ENCODE measurements at places on chromosomes 2 and 18.
A peak's percentile ranks its signal among the peaks of the same experiment; 100 is the strongest.

GRCh38 chr2:168521053-168521741, 65.1 kb downstream of the CERS6 start:
- no peak for DNase-seq

- peak; percentile 17 for DNase-seq
Observed at GRCh38 chr2:230748087-230748486, 35.4 kb downstream of the CAB39 start.

DNA sequence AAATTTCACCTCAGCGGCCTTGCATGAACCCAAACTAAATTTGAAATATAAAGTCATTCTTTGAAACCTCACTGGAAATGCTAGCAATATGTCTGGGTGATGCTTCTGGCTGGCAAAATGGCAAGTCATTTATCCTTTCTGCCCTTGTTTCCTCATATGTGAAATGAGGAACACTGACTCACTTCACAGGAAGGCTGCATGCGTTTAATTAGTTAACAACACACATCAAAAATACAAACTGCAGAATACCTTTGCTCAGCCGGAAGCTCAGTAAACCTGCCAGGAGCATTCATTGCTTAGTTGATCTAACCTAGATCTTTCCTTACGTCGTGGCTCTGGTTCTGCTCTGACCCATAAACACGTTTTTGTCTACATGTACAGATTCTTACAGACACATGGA, 214.2 kb upstream of the ACVR2A start:
- peak; percentile 30 for DNase-seq

DNA sequence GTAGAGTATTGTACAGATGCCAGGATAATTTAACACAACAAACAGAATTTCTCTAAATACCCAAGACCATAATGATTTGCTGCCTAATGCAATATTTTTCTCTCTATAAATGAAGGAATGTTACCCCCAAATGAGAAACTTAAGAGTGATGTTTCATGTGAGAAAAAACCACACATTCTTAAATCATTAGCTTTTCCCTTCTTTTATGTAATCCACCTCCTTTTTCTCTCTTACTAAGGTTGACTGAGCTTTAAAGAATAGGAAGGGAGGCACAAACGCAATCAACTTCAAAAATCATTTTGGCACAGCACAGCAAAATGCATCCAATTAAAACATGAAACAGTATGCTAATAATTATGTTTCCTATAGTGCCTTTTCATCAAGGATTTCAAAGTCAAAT, 698.1 kb upstream of the CDH2 start:
- DNase-seq: no peak

- DNase-seq: no peak
Observed at GRCh38 chr2:144323946-144324345, 196.0 kb downstream of the ZEB2 start.

DNA sequence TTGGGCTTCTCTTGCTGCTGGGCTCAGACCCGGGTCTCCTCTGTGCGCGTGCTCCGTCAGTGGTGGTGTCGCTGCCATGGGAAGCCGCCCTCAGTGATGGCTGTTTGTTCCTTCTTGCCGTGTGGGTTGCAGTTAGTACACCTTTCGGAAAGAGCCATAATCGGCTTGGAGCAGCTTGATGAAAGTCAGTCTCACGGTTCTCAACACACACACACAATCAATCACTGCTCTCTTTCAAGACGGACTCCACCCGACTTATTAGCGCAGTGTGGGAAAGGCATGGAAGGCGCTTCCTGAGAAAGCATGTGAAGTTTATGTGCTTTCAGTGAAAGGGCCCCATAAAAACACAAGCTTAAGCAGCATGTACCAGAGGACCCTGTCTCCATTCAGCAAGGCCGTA, 64.1 kb downstream of the SOX11 start:
- DNase-seq: no peak

DNA sequence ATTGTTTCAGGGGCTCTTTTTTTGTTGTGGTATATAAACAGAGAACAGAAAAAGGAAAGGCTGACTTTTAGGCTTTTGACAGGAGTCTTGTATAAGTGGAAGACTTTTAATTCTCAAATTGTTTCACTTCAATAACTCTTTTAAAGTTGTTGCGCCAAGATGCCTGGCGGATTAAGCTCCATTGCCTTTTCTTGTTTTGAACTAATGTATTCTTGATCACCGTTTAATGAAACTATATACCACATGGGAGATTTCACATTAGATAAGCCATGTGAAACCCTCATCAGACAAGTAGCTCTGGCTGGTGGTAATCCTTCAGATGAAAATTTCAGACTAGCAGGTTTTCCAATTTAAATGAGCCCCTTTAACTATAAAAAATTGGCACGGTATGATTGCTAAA, 257.4 kb downstream of the CCDC178 start:
- no peak for DNase-seq

DNA sequence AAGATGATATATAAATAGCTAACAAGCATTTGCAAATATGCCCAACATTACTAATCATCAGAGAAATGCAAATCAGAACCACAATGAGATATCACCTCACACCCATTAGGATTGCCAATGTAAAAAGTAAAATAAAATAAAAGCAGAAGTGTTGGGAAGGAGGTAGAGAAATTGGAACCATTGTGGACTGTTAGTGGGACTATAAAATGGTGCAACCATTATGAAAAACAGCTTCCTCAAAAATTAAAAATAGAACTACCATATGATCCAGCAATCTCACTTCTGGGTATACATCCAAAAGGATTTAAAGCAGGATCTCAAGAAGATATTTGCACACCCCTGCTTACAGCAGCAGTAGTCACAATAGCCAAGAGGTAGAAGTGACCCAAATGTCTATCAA, 99.8 kb upstream of the DAPL1 start:
- peak; percentile 70 for DNase-seq

- DNase-seq: no peak
Observed at GRCh38 chr18:2654928-2655177, 673 bp upstream of the SMCHD1 start.

GRCh38 chr2:172084395-172084644, 987 bp upstream of the DLX1 start:
- peak; percentile 65 for DNase-seq

DNA sequence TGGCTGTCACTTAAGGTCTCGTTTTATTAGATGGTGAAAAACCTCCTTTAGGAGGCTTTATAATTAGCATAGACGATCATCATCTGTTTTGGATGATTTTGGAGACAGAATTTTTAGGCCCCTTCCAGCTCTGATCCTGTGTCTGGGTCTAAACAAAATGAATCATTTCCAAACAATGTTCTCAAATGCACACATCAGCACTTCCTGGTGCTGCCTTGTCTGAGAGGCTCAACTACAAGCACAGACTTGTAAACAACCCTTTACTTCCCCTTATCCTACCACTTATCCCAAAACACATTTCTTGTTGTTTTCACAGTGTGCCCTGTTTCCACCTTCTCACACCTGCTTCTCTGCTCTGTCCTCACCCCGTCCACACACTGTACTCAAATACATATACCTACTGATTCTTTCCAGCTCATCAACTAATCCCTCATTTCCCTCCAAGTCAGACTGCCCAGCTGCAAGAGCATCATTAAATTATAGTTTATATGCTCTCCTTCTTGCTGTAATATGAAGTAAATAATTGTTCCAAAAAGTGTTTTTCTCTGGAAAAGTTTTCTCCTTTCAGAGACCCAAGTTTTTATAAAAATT, 71.2 kb upstream of the COL3A1 start:
- no peak for DNase-seq

DNA sequence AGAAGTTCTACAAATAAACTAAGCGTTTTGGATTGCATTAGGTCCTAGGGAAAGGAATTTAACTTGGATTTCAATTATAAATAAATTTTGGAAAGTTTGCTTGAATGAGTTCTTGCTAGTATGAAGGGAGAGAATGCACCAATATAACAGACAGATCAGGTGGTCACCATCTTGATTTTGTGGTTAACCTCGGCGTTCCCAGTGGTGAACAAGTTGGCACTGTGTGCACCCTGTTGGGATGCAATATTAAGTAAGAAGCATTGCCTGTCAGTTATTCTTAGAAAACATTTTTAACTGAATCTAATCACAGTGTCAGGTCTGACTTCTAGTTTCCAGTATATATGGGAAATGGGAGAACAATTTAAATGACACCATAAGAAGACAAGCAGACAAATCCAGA, 673.4 kb downstream of the SLC4A3 start:
- no peak for DNase-seq

DNA sequence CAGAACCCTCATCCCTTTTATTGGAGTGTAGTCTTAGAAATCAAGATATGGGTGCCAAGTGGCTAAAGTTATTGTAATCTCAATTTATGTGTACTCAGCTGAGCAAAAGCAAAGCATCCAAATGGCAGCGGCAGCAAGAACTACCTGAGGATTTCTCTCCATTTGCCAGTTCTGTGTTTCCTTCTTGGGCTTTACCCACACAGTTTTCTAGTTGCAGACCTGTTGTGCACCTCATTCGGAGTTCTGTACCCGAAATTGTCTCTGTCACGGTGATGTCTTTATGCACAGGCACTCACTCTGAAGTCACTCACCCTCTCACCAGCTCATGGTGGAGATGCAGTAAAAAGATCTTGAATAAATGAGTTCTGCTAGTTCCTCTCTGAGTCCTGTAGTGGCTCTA, 43.6 kb downstream of the INPP4A start:
- no peak for DNase-seq

DNA sequence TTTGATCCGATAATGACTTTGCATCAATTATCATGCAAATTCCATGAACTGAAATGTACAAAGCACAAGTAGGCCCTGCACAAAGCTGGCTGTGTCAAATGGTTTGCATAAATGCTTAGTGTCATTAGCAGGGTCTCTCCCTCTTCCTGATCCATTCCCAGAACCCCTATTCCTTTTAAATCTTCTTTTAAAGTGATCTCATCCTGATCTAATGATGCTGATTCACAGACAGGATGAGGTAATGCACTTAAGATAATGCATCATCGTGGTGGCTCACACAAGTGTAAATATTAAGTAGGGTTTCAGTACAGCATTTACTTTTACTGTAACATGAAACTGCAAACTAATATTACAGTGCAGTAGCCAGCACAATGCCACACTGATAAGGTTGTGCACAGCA, 304.8 kb upstream of the SOX11 start:
- no peak for DNase-seq

- no peak for DNase-seq
Observed at GRCh38 chr2:168565512-168565911, 109.4 kb downstream of the CERS6 start.

- DNase-seq: no peak
Observed at GRCh38 chr18:73756256-73757091, 391.2 kb downstream of the FBXO15 start.
